ENCODE measurements at places on chromosomes 3 and 15.
A peak's percentile ranks its signal among the peaks of the same experiment; 100 is the strongest.

DNA sequence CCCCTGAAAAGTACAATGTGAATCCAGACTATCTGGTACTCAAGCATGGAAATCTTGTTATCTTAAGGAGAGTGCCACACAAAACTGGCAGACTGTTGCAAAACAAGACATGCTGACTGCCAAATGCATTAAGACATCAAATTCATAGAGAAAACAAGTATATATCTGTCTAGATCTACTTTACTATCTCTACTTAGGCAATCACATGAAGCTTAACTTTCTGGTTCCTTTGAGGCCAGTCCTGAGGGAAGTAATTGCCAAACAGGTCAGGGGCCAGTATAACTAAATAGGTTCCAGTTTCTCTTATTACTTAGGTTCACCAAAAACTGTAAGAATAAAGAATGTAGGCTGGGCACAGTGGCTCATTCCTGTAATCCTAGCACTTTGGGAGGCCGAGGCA is 15.9 kb upstream of the SLC4A7 start:
- no peak for DNase-seq

DNA sequence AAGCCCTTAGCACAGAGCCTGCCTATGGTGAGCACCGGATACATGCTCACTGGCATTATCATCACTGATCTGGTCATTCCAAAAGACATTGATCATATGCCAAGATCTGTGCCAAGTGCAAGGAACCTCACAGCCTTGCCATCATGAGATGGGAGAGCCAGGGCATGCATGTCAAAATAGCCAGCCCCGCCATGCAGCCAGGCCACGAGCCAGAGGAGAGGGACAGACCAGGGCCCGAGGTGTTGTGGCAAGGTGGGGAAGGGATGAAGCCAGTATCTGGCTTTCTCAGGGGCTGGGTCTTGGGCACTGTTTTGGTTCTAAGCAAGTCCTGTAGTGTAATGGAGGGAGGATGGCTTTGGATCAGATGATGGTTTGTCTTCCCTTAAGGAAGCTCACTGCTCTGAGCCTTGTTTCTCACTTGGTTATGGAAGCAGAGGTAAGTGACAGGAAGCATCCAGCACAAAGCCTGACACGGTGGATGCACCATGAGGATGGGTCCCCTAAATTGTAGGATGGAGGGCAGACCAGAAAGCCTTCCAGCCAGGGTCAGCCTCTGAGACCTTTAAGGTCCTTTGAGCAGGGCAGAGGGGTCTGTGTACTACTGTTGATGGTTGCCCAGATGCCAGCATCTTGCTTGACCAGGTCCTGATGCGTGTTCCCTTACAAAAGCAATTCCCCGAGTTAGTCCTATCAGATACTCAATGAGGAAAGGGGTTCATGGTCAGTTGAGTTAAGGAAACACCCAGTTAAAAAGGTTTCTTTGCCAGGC is 247.7 kb upstream of the TLE3 start:
- DNase-seq: no peak

DNA sequence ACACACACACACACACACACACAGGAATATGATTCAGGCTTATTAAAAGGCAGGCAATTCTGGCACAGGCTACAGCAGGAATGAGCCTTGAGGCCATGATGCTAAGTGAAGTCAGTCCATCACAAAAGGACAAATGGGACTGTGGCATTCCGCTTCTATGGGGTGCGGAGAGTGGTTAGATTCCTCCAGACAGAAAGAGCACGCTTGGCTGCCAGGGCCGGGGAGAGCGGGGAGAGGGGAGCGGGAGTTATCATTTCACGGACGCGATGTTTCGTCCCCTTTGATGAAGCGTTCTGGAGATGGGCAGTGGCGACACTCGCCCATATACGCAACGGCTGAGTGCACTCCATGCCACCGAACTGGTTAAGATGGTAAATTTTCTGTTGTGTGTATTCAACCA is 58.5 kb upstream of the FAM174B start:
- peak; percentile 83 for DNase-seq

DNA sequence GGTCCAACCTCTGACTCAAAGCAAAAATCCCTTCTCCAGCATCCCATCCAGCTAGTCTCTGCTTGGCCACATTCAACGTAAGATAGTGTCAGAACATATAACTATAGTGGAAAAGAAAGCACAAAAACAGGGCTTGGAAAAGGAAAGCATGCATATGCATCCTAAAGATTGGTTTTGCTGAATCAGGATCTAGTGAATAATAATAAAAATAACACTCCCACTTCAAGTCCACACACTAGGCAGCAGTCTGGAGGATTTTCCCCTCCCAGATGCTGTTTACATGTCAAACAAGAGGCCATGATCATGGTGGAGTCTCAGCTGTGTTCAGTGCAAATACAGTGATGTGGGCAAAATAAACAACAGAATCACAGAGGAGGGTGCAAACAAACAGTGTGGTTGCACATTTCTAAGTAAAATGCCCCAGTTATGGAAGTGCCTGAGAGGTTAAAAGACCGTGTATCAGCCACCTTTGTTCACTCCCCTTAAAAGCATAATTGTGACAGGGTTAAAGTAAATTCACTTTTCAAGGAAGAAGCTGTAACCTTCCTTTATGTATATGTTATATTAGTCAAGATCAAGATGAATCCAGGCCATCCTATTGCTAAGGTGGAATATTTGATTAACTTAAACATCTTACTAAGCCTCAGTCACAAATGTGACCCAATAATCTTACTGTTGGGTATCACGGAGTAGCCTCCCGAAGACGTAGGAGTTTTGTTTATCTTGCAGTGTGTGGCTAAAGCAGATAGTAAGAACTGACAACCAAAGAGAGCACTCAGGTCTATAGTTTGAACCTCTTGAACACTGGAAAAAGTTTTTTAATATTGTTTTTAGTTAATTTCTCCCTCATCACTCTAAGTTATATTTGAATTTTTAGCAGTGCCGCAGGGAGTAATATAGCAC is 424.5 kb downstream of the SOX2 start:
- DNase-seq: no peak

- DNase-seq: no peak
These were observed 39.0 kb downstream of the U2SURP start for GRCh38 chr3:143040261-143040879.

DNA sequence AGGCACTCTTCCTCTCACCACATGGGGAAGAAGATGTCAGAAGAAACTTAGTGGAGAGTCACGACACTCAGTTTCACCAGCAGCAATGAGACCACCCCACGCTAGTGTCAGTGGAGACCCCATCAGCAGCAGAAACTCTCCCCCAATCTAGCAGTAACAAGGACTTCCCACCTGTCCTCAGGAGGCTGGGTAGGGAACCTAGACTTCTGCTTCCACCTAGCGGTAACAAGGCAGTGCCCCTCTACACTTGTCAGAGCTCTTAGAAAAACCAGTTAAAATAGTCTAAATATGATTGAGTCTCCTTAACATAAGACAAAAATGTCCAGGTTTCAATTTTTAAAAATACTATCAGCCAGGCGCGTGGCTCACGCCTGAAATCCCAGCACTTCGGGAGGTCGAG is 57.3 kb downstream of the TRAT1 start:
- DNase-seq: no peak

GRCh38 chr3:186464424-186465093 is 79.6 kb downstream of the CRYGS start:
- no peak for DNase-seq

DNA sequence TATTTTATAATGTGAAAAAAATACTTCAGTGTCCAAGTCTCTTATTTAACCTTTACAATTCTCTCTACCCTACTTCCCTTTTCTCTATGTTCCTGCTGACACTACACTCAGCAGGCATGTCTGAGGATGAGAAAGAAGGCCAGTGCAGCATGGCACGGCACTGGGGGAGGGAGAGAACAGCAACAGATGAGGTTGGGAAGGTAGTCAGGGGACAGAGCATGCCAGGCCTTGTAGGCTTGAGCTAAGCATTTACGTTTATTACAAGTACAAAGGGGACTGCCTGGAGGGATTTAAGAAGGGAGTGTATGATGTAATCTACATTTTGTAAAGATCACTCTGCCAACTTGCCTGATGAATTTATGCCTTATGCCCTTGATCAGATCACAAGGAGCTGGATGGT is 117.3 kb upstream of the WNT5A start:
- DNase-seq: no peak

GRCh38 chr3:42176242-42177034 is 85.3 kb downstream of the TRAK1 start:
- no peak for DNase-seq

DNA sequence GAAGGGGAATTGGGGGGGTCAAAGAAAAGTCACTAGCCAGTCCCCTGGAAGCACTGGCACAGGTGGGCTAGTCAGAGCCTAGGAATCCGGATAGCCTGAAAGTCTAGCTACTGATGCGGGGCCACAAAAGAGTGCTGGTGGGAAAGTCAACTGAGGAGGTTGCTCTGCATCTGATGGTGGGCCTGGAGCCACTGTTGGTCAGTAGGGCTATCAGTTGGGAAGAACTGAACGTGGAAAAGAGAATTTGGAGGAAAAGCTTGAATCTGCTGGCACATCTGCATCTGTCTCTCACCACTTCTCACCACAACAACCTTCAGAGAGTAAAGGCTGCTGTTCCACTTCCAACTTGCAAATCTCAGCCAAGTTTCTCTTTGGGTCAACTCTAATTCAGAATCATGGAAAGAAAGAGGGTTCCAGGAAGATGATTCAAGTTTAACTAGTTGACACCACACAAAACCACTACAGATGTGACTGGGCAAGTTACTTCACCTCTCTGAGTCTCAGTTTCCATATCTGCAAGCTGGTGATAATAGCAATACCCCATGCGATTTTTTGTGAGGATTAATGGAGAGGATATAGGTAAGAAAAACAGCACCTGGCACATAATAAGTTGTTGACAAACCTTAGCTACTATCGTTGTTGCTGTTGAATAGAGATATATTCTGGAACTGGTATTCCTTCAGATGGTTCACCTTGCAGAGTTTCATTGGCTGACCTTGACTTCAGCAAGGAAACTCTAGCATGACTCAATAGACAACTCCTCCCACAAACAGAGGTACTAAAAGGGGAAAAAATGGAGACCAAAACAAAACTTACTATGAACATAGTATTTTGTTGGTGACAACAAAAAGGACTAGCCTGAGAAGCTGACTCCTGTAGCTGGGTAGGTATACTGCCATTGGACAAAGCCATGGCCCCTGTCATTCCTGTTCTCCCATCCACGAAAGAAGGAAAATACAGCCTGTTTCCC is 280.2 kb upstream of the STT3B start:
- no peak for DNase-seq

- DNase-seq: no peak
These were observed 34.0 kb upstream of the GNB5 start for GRCh38 chr15:52225230-52225629.

DNA sequence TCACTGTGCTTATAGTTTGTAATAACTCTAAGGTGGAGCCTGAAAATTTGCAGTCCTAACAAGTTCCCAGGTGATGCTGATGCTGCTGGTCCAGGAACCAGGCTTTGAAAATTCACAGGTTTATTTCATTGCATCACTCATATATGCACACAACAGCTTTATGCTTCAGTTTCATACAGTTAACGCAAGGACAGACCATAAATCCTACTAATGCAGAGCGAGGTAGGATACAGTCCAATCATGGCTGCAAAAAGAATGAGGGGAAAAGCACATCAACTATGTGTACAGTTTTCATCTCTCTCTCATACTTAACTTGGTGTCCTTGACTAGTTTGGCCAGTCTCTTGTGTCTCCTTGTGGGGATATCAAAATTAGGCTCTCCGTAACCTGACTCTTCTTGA is 135.1 kb downstream of the SLCO3A1 start:
- no peak for DNase-seq

DNA sequence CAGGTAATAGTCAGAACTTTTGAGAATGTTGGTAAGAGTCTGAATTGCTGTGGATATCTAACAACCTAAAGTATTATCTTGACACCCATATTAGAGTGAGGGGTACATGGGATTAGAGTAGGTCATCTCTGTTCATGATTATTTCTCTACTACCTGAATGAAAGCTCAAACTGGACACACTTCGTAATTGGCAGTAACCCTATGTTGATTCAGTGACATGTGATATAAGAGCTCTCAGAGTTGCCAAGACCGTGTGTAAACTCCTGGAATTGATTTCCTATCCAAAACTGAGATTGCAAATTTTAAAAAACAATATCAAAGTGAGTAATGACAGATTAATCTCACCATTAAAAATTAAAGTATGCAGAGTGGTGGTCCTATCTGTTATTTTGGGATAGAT is 214.8 kb upstream of the ARHGEF26 start:
- no peak for DNase-seq

DNA sequence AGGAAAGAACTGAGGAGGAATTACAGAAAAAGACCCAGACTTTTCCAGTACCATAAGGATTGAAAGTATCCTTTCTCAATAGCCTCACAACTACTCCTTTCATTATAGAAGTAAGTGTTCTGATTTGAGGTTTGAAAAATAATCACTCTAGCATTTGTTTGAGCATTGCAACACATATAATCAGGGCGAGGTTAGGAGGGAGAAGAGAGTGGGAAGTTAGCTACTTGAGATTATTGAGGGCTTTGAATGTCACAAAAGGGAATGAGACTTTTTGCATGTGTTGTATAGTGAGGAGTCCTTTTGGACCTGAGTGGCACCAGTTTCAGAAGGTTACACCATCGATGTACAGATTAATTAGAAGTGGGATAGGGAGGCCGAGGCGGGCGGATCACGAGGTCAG is 65.2 kb upstream of the TNIK start:
- no peak for DNase-seq

- no peak for DNase-seq
These were observed 413.5 kb upstream of the C2CD4B start for GRCh38 chr15:62578546-62578945.

- no peak for DNase-seq
These were observed 103.9 kb downstream of the LRIG1 start for GRCh38 chr3:66396888-66397287.

GRCh38 chr3:11543141-11543947 is 100.4 kb downstream of the VGLL4 start:
- DNase-seq: no peak

DNA sequence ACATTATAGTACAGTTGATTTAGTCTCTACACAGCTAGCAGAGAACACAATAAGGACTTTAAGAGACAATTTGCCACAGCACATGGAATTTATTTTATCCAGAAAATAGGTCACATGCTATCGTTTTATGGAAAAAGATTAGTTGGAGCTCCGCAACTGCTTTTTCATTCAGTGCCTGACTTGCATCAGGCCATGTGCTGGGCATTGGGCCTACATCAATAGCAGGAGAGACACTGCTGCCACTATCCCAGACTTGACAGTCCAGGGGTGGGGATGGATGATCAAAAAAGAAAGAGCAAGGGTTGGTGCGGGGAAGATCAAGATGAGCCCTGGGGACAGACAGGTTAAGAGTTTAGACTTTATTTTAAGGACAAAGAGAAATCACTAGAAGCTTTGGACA is 75.2 kb upstream of the C3orf80 start:
- no peak for DNase-seq

- no peak for DNase-seq
These were observed 177.4 kb upstream of the TRIM42 start for GRCh38 chr3:140500473-140500872.

- DNase-seq: no peak
These were observed 10.1 kb downstream of the AADACL2 start for GRCh38 chr3:151743855-151744254.
